ENCODE measurements at places on chromosomes 4 and X.

GRCh38 chr4:82753238-82753637 lies 45.4 kb downstream of the SCD5 start:
- no peak for DNase-seq

GRCh38 chr4:118740869-118741268 lies 55.7 kb downstream of the METTL14 start:
- peak; percentile 58 for DNase-seq

GRCh38 chrX:148290931-148291330 lies 209.5 kb upstream of the AFF2 start:
- DNase-seq = no peak

GRCh38 chr4:57095245-57095644 lies 14.9 kb downstream of the IGFBP7 start:
- DNase-seq = no peak

GRCh38 chr4:152968806-152969394 lies 32.8 kb downstream of the FHDC1 start:
- no peak for DNase-seq

- DNase-seq = peak; percentile 78
Observed at GRCh38 chrX:70433848-70434351, 10.7 kb upstream of the DLG3 start.

GRCh38 chr4:96993560-96993959 lies 1149.7 kb downstream of the STPG2 start:
- DNase-seq = no peak

DNA sequence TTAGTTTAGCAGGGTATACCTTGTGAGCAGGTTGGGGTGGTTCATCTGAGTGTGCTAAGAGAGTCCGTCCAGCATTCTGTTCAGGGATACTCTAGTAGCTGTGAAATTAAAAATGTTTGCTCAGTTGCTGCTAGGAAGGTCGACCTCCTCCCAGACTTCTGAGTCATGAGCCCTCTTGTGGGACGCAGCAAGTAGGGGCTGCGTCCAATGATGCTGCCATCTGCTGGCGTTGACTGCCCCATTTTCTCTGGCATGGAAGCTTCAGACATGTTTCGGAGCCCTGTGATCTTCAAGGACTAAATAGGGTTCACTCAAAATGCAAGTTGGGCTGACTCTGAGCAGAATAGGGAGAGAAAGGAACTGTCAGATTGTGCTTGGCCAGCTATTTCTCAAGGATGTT lies 201.0 kb upstream of the ARSJ start:
- DNase-seq = peak; percentile 30

- no peak for DNase-seq
Observed at GRCh38 chrX:3706481-3706880, 7.0 kb downstream of the PRKX start.

DNA sequence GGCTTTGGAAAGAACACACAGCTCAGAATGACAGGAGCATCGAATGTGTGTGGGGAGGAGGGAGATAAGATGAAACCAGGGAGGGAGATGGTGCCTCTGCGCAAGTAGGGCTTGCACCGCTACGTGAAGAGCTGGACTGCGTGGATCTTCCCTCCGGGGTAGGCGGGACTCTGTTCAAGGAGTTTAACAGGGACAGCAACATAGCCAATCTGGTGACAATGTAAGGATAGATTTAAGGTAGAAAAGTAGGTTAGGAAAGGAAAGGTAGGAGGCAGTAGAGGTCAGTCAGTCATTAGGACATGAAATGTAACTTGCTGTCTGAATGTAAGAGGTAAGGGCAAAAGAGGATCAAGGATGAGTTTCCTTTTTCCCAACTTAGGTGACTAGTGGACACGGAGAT lies 152.5 kb downstream of the DCTD start:
- no peak for DNase-seq

DNA sequence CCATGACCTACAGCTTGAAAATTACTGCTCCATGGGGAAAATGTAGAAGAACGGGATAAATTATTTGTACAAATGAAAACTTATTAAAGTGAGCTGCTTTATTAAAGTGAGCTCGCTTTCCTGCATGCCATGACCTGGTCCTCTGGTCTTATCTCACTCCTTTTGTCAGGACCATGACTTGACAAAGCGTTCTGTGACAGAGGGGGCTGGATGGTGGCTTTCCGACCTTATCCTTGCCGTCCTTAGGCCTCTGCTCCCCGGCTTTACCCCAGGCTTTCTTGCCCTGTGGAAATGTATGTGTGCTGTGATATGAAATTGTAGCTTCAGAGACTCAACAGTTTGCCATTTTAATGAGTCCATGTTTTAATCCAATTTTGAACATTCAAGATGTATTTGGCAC lies 44.0 kb upstream of the FBXW7 start:
- no peak for DNase-seq

DNA sequence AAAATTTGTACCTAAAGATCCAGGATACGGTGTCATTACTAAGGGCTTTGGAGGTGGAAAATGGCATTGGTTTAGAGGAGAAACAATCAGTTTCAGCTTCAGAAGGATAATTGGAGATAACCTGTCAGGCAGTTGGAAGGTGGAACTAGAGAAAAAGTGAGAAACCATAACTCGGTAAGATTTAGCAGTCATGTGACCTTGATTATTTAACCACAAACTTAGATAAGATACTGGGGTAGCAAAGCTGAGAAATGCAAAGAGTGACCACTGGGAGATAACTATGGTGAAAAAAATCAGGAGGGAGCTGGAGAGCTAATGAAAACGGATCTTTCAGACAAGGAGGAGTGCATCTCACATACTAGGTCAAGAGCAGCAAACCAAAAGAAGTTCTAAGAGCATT lies 58.3 kb upstream of the SMARCA5 start:
- no peak for DNase-seq

- no peak for DNase-seq
Observed at GRCh38 chr4:176981074-176981473, 188.4 kb upstream of the VEGFC start.

DNA sequence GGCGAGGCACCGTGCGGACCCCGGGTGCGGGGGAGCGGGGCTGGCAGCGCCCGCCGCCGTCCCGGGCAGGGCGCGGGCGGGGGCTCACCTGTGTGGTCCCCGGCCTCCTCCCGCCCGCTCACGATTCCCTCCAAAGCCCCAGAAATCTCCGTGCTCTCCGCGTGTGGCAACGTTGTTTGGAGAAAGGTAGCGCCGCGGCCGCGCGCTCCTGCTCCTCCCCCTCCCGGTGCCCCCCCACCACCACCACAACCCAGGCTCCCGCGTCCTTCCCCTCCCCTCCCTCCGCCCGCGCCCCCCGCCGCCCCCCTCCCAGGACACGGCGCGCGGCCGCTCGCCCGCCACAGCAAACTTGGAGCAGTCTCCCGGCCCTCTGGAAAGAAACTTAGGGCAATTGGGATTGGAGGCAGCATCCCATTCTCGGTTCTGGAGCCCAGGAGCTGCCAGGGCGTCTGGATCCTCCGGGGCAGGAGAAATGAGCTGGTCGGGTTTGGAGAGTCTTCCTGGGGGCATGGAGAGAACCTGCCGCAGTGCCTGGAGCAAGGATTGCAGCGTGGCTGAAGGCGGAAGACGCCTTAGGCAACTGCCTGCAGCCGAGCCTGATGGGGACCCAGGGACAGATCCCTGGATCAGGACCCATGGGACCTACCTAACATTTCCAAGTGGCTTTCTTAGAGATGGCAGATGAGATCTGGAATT lies 855 bp downstream of the KLF3 start:
- no peak for DNase-seq

- DNase-seq = no peak
Observed at GRCh38 chr4:73442275-73442674, 6.3 kb downstream of the AFP start.

- no peak for DNase-seq
Observed at GRCh38 chr4:137688651-137689050, 156.4 kb upstream of the PCDH18 start.

DNA sequence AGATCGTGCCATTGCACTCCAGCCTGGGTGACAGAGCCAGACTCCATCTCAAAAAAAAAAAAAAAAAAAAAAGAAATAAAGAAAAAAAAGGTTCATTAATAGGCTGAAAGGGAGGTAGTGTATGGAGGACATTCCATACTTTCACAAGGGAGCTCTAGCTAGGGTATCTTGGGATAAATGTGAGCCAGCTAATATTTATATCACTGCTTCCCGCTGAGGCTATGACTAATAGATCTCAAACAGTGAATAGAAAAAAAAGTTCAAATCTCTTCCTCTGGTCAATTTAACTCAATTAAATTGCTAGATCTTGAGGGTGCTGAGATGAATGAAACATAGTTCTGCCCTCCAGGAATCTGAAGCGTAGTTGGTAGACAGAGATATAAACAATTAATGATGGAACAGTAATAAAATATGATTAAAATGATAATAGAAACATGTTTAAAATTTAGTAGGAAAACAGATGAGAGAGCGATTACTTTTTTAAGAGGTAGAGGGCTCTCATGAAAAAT lies 55.7 kb upstream of the SHISA3 start:
- no peak for DNase-seq

- DNase-seq = no peak
Observed at GRCh38 chrX:7514871-7515599, 327.9 kb upstream of the VCX start.

GRCh38 chr4:2462218-2462991 lies 6.5 kb upstream of the RNF4 start:
- peak; percentile 84 for DNase-seq

DNA sequence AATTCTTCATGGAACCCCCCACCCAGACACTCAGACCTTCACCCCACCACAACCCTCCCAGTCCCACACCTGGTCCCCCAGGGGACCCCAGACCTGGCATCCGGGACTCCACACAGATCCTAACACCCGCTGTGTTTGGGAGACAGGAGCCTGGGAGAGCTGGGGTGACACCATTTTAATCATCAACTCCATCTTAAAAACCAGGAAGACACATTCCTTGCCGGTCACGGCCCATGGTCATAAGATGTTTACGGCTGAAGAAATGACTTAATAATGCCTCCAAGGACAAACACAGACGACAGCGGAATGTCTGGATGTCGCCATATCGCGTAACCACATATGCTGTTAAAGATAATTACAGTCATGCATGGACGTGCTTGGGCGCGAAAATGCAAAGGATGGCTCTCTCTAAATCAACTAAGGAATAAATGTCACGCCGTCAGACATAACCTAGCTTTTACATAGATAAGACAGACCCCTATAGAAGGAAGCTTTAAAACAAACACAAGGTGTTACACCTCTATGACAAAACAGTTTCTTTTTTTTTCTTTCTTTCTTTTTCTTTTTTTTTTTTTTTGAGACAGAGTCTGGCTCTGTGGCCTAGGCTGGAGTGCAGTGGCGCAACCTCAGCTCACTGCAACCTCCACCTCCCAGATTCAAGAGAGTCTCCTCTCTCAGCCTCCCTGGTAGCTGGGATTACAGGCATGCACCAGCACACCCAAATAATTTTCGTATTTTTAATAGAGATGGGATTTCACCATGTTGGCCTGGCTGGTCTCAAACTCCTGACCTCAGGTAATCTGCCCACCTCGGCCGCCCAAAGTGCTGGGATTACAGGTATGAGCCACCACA lies 2.1 kb upstream of the DHRSX start:
- no peak for DNase-seq

DNA sequence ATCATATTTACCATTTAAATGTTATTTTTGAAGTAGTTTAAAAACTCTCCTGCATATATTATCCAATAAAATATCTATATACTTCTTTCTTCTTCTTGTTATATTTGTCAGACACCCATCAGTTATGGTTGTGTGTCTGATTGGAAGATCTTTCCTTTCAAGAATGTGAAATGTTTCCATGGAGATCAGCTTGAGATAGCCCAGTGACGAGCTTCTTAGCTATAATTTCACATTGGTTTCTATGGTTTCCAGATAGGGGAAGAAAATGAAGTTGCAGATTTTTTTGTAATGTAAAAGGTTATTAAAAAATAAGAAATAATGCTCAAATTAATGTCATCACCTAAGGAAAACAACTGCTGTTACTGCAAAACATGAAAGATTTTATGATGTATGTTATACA lies 189.0 kb downstream of the COX7B2 start:
- DNase-seq = no peak

- DNase-seq = no peak
Observed at GRCh38 chr4:1874201-1874600, 3.0 kb downstream of the NSD2 start.

DNA sequence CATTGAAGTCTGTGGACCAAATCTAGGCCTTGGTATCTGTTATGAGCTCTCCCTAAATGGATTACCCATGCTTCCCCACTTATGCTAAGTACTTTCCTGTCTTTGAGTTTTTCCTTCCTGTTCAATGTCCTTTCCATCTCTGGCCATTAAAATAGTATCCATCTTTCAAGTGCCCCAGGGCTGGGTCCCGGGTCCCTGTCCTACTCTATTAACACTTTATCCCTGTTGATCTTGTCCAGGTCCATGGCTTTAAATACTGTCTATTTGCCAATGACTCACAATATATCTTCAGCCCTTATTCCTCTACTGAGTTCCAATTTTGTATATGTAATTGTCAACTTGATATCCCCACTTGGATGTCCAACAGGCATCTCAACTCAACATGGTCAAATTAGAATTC lies 17.7 kb upstream of the RPS6KA3 start:
- no peak for DNase-seq

DNA sequence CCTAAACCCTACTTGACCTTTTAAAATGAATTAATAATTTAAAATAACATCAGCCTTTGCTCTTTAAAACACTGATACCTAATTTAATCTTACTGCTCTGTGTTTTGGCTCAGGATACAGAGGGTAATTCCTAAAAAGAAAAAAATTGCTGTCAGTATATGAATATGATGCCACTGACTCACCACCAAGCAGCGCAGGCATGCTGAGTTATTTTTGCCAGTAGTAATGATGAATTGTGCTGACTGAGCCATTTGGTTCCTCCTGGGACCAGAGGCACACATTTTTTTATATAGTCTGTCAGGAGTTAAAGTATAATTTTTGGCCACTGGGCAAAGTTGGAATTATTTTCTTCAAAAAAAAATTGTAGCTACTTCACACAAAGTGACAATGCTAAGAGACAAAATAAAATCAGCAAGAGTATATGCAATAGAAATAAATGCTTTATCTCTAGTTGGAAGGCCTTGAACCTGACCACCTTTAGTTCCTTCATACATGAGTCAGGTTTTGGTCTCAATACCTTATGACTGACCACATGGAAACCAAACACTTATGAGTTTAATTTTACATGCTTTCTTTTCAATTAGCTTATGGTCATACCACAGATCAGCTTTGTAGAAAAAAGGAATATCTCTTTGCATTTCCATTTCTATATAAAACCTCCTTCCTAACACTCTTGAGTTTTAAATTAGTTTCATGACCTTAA lies 115.1 kb downstream of the PPP3CA start:
- DNase-seq = no peak

DNA sequence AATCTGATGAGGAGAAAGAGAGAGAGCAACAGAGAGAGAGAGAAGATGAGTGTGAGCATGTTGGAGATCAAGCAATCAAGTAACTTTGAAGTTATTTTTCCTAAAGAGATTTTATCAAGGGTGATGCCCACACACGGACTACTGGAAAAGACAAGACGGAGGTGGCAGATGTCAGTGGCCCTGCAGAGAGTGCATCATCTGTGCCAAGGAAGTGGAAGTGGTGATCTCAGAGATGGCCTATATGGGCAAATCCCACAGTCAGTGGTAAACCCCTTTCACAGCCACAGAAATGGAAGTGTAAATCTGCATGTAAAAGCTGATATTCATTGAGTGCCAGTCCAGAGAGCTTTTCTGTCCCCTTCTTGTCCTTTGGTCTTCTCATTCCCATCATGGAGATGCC lies 577.2 kb upstream of the AADAT start:
- no peak for DNase-seq

All from OCI-LY7 (cell line).